ENCODE measurements at places on chromosomes 13 and 19.
A peak's percentile ranks its signal among the peaks of the same experiment; 100 is the strongest.

DNA sequence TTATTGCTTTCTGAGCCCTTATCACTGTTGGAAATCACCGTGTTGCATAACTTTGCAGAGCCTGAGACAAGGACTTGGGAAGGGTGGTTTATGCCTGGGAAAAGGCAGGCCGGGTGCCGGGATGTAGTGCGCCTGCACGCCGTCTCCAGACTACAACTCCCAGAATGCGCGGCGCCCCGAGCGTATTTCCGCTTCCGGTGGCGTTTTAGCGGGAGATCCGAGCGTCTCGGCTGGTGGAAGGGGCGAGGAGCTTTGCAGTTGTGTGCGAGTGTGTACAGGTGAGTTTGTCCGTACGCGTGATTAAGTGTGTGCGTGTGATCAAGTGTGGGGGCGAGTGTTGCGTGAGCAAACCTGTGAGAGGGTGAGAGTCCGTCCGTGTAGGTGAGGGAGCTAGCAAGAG, 75.4 kb downstream of the PEG3 start:
- no peak for DNase-seq

DNA sequence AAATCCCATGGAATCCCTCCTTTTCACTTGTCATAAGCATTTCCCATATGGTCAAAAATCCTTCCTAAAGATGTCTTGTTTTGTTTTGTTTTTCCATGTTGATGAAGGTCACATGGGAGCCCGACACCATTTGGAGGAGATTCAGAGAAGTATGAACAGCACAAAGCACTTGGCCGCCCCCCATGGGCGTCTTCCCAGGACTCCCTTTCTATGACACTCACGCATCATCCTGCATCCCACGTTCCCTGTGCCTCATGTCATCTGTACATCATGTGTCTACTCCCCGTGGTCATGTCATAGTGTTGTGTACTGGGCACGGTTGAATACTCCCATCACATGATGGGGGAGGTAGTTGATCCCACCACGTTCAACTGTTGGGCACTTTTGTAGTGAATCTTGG, 2.0 kb downstream of the ZSCAN1 start:
- no peak for DNase-seq

DNA sequence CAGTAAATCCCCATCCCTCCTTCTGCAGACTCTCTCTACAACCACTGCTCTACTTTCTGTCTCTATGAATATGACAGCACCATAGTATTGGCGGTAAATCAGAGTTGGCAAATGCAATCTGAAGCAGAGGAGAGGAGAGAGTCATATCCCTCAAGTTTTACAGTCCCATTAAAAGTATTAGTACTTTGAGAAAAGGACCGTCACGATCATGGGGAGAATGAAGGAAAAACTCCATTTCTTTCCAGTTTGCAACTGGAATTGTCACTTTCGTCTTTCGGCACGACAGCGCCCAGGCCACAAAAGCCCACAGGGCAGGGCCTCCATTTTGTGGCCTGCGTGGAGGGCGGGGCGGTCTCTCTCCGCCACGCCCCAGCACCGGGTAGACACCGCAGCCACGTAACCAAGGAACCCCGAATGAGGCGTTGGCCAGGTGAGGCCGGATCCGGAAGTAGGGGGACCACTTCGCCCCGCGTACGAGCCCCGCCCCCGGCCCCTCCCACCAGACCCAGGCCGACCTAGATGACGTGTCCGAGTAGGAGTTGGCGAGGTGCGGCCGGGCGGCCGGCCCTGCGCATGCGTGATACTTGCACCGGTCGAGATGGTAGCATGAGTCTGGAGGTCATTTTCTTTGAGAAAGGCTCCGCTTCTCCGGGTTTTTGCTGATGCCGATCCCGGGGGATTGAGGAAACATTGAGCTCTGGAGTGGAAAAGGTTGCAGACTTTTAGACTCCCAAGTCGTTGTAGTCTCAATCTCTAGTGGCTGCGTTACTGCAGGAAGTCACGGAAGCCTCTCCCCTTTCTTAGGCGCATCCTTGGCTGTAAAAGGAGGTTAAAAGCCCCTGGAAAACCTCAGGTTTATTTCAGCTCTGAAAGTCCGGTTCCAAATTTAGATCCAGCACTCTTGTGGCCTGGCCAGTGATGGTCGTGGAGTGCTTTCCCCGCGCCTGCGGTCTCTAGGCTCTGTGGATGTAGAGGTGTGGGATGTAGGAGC, 2.8 kb upstream of the TM9SF2 start:
- peak; percentile 97 for DNase-seq

DNA sequence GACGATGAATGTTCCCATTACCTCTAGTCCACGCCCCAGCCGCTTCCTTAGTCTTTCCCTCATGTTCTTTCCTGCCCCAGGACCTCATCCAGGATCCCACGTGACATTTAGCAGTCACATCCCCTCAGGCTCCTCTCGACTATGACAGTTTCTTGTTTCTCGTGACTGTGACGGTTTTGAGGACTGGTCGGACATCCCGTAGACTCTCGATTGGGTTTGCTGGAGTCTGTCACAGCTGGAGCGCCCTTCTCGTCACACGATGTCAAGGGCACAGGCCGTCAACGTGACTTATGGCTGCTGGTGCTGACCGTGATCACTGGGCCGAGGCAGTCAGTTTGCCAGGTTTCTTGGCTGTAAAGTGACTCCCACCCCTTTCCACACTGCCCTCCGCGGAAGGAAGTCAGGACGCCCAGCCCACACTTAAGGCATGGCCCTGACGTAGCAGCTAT, 22.8 kb downstream of the ELAVL1 start:
- no peak for DNase-seq

- peak; percentile 73 for DNase-seq
Measured at GRCh38 chr13:43908156-43909126, 28.7 kb downstream of the LACC1 start.
